A172 (cell line): ENCODE measurements at places on chromosomes 7 and 10.

DNA sequence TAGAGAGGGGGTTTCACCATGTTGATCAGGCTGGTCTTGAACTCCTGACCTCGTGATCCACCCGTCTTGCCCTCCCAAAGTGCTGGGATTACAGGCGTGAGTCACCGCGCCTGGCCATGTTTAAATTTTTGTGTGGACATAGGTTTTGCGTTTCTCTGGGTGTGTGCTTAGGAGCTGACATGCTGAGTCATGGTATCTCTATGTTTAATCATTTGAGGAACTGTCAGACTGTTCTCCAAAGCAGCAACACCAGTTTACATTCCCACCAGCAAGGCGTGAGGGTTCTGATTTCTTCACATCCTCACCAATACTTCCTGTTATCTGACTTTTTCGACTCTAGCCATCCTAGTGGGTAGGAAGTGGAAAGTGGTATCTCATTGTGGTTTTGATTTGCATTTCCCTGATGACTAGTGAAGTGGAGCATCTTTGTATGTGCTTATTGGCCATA lies 153.7 kb downstream of the DNAJB6 start:
- DNase-seq: peak; percentile 96

GRCh38 chr10:44576702-44577191 lies 191.8 kb upstream of the CXCL12 start:
- no peak for DNase-seq

DNA sequence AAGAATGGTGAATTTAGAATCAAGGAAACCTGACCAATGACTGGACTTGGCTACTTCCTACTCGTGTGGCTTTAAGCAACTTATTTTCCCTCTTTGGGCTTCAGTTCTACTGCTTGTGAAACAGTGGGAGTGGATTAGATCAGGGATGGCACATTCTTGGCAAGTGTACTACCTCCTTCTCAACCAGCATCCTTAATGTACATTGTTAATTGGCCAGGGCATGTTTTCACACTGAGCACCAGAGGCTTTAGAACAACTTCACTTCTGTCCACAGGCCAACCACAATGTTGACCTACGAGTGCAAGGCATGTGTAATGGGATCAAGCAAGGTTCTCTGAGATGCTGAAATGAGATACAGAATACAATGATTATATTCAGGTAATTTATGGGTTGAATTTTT lies 315.3 kb downstream of the ADRA2A start:
- DNase-seq: no peak

DNA sequence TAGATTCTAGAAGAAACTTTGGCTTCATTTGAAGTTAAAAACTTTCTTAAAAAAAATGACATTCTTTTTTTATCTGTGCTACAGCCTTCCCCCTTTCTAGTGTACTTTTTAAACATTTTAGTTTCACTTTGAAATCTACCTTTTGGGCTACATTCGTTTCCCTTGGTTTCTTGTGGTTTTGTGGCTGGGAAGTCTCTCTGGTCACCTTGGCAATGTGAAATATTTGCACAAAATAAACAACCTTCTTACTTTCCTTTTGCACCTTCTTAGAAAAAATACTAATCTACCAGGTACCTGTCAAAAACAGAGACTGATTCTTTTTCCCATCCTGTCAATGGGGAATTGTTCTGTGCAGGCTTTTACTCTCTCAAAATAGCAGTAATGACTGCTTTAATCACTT lies 350.2 kb downstream of the GATA3 start:
- DNase-seq: no peak

- no peak for DNase-seq
These were observed 2.8 kb downstream of the SRGN start for GRCh38 chr10:69090685-69091084.

DNA sequence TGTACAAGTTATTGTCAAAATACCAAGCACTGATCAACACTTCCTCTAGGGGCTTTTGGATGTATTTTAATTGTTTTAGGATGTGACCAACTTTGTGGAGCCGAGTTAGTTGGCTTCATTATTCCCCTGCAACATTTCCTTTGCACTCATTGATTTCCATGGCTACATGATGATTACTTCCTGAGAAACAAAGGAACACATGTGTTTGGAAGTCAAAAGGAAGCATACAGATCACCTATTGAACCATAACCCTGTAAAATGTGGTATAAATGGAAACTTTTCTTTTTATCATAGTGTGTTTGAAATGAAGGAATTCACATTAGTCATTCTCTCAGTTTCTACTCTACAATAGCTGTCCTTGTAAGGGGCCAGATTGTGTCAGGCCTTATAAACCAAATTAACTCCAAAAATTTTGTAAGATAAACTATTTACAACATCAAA lies 32.2 kb upstream of the EXOC6 start:
- peak; percentile 21 for DNase-seq

DNA sequence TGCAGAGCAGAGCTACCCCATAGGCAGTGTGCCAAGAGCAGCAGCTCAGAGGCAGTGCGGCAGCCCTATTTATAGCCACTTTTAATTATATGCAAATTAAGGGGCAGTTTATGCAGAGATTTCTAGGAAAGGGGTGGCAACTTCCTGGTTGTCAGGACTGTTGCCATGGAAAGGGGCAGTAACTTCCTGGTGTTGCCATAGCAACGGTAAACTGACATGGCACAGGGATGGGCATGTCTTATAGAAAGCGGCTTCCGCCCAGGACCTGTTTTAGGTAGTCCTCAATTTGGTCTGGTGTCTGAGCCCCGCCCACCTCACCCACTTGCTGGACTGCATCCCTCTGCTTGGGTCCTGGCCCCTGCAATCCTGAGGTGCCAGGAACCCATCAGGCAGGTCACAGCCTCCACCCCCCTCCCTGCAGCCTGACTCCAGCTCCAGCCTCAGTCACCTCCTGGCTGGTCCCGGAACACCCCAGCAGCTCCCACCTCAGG lies 115.8 kb downstream of the TMEM130 start:
- DNase-seq: peak; percentile 44

- DNase-seq: no peak
These were observed 32.8 kb upstream of the ZNF365 start for GRCh38 chr10:62341419-62341818.

DNA sequence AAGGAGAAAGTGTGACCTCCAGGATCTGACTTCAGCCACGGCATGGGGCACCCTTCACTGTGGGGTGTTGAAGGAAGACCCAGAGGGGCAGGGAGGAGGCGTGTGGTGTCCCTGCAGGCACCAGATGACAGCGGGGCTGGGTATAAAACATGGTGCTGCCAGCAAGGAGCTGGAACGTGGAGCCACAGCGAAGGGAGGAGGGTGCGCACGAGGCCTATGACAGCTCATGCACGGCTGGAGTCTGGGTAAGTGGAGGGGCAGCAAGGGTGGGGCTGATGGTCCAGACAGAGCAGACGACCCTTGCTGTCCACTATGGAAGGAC lies 27.8 kb upstream of the FOXL3 start:
- DNase-seq: no peak

DNA sequence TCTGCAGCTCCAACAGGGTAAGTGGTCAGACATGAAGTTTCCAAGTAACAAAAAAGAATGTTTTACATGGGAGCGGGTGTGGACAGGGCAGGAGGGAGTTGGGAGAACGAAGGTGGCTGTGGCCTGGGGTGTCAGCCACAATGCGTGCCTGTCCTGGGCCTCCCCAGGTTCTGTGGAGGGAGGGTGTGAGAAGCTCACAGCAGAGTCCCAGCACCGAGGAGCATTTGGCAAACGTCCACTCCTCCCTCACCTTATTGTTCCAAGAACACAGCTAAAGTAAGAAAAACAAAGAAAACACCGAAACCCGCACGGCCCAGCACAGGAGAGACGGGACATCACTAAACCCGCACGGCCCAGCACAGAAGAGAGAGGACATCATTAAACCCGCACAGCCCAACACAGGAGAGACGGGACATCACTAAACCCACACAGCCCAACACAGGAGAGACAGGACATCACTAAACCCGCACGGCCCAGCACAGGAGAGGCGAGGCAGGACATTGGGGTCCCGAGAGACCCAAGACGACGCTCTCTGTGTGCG lies 226.4 kb downstream of the MAD1L1 start:
- DNase-seq: no peak

GRCh38 chr10:43849551-43849950 lies 200.9 kb upstream of the ZNF32 start:
- no peak for DNase-seq
